ENCODE measurements at places on chromosomes 11 and 22.

- DNase-seq, result no peak
Measured at GRCh38 chr11:112537026-112537425, 276.4 kb upstream of the PLET1 start.

GRCh38 chr11:68722143-68722542 is 29.2 kb downstream of the TESMIN start:
- DNase-seq, result no peak

GRCh38 chr11:94641167-94641761 is 74.1 kb downstream of the PIWIL4 start:
- no peak for DNase-seq

- peak; percentile 51 for DNase-seq
Measured at GRCh38 chr11:130629039-130629438, 180.6 kb downstream of the ADAMTS15 start.

DNA sequence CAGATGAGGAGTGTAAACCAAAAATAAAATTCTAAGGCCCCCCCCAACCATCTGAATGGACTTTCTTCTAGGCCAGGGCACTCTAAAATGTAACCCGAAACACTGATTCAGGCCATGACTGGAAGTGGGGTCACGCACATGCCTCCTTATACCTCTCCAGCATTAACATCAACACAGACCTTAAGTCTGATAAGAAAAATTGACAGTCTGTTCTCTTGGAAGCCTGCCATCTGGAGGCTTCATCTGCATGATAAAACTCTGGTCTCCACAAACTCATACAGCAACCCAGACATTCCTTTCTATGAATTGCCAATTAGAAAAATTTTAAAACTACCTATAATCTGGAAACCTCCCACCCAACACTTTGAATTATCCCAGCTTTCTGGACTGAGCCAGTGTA is 3.9 kb upstream of the SERGEF start:
- DNase-seq, result no peak

GRCh38 chr11:61815790-61816735 is 740 bp downstream of the FADS1 start:
- DNase-seq, result peak; percentile 59

DNA sequence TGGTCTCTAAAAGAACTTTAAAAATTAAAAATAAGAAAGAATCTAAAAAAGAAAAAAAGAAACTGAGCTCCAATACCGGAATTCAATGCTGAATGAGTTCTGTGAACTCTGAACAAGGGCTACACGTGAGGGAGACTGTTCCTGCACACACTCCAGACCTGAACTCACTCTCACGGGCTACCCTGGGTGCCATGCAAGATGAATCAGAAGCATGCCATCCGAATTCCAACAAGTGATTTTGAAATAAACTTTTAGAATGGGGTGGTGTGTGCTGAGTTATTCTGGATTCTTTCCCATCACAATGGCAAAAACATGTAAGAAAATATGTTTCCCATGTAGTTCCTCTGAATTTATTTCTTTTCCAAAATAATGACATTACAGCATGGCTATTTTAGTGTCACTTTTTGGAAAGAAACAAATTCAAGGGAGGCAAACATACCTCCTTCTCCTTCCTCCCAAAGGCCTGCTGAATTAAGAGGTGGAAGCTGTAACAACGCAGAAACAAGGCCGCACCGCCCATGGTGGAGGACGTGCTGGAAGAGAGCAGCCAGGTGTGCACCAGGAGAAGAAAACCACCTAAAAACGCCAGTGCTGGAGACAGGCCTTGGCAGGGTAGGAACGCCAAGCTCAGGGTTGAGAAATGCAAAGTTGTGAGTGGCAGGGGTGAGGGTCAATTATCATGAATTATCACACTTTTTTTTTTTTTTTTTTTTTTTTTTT is 63.2 kb upstream of the ARFGAP3 start:
- DNase-seq, result peak; percentile 52

DNA sequence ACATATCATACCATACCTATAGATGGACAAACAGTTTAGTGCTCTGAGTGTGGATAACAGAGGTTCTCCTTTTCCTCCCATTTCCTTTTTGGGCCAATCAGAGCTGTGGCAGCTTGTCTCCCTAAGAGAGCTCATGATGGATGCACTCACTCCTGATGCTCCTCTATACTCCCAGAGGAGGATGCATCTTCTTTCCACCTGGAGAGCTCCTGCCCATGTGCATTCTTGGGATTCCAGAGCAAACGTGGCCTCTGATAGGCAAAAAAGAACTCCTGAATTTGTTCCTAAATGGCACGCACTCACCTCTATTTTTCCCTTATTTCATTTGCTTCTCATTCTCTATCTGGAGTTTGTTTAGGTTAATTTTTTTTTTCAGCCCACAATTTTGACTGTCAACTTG is 2.9 kb downstream of the MRGPRX3 start:
- DNase-seq, result no peak

- peak; percentile 90 for DNase-seq
Measured at GRCh38 chr11:126857860-126858808, 142.4 kb downstream of the KIRREL3 start.

DNA sequence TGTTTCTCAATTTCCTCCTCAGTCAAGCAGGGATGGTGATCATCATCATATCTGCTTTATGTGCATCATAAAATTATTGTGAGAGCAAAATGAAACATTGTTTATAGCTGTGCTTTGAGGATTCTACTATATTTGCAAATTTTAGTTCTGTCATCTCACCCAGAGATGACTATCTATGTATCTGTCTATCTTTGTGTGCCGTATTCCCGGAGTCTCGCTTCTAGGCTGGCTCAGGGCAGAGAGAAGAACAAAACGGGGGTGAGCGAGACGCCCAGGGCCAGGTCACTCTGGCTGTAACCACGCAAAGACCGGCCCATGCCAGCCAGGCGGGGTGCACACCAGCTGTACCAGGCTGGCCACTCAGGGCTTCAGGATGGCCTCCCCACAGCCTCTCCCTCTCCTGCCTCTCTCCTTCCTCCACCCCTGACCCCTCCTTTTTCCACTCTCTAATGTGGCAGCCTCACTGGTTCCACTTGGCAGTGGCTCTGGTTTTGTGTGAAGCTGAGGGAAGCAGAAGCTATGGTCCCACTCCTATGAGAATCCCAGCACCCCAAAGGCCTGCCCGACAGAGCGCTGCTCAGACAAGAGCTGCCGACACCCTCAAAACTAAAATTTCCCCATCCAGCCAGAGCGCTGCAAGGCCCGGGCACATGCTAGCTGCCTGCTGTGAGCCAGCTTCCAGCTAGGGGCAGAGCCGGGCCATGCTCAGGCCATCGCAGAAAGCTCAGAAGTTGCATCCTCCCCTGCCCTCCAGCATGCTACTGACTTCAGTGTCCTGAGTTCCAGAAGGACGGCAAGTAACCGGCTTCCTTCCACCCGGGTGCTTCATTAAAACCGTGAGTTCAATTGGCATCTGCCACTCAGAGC is 139.5 kb upstream of the TBCEL start:
- no peak for DNase-seq

GRCh38 chr11:90434858-90435257 is 212.0 kb upstream of the CHORDC1 start:
- no peak for DNase-seq

GRCh38 chr11:70416881-70417280 is 18.6 kb downstream of the CTTN start:
- no peak for DNase-seq

- no peak for DNase-seq
Measured at GRCh38 chr11:8242499-8243280, 21.0 kb downstream of the LMO1 start.

GRCh38 chr11:113840932-113841664 is 34.3 kb downstream of the USP28 start:
- DNase-seq, result no peak

- DNase-seq, result no peak
Measured at GRCh38 chr11:19327280-19327679, 86.5 kb upstream of the E2F8 start.

DNA sequence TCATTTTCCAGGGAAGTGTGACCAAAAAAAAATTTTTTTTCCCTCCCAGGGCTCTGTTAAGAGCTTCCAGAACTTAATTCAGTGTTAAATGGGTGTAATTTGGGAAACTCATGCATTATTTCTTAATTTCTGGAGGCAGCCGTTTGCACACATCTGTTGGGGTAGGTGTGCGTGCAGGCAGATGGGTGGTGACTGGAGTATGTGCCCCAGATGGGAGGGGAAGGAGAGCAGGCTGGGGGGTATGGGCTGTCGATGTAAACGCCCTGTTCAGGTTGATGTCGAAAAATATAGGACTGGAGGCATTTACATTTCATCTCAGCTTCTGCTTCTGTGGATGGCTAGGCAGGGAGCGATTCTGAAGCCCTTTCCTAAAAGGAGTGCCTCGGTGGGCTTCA is 13.7 kb upstream of the SHISAL1 start:
- DNase-seq, result no peak

DNA sequence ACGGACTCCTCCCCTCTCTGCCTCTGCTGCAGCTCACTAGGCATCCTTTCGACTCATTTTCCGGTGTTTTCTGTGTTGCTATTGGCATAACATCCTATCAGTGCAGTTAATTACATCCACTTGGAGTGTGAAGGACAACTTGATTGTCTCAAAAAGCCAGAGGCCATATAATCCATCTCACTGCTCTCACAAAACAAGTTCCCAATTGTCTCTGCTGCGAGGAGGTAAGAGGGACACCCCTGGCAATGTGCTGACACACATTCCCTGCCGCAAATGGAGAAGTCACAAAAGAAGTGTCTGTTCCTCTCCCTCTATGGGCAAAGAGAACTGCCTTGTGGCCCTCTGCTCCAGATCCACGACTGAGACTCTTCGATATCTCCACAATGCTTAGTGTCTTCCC is 618.4 kb downstream of the OPCML start:
- no peak for DNase-seq

GRCh38 chr11:13663631-13664071 is 4.8 kb upstream of the FAR1 start:
- DNase-seq, result peak; percentile 36

GRCh38 chr11:28838741-28839140 is 730.6 kb downstream of the METTL15 start:
- DNase-seq, result peak; percentile 65

- no peak for DNase-seq
Measured at GRCh38 chr11:203945-204586, 3.1 kb downstream of the BET1L start.

DNA sequence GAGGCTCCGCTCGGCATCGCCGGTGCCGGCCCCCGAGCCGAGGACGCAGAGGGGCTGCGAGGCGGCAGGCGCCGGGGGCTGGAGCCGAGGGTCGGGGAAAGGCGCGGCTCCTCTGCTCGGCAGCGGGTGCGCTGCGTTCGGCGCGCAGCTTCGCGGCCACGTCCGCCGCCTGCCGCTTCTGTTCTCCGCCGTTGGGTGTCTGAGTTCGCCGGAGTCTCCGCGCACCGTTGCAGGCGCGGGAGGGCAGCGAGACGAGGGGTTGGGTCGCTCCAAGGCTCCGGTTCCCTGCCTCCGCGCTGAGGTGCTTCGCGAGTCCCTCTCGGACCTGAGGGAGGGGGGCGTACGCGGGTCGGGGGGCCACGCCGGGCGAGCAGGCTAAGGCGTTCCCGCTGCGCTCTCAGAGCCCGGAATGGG is 347 bp downstream of the MN1 start:
- no peak for DNase-seq

DNA sequence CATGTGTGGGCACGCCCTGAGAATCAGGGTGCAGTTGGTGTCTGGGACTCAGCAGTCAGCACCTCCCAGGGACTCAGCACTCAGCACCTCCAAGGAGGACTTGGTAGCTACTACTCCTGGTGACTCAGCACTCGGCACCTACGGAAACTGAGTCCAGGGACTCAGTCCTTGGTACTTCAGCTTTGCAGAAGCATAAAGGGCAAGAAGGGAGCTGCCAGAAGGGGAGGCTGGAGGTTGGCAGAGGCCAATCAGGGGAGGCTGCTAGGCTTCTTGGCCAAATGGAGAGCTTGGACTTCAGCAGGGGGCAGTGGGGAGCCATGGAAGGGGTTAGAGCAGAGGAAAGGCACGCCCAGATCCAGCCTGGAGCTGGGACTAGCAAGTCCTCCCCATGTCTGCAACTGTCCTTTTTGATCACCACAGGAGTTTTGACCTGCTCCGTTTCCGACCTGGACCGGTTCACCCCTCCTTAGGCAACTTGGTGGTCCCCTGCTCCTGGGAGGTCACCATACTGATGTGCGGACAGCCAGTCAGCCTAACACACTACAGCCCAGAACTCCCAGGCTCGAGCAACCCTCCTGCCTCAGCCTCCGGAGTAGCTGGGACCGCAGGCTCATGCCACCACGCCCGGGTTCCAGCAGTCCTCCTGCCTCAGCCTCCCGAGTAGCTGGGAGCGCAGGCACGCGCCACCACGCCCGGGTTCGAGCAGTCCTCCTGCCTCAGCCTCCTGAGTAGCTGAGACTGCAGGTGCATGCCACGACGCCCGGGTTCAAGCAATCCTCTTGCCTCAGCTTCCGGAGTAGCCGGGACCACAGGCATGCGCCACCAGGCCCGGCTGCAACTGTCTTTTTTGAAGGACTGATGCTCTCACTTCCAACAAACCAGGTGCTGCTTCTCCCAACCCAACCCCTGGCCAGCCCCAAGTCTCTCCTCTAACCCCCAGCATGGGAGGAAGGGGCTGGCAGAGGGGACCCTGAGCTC is 1.5 kb downstream of the ANO9 start:
- DNase-seq, result no peak

GRCh38 chr11:109553284-109553683 is 131.3 kb downstream of the C11orf87 start:
- DNase-seq, result no peak

DNA sequence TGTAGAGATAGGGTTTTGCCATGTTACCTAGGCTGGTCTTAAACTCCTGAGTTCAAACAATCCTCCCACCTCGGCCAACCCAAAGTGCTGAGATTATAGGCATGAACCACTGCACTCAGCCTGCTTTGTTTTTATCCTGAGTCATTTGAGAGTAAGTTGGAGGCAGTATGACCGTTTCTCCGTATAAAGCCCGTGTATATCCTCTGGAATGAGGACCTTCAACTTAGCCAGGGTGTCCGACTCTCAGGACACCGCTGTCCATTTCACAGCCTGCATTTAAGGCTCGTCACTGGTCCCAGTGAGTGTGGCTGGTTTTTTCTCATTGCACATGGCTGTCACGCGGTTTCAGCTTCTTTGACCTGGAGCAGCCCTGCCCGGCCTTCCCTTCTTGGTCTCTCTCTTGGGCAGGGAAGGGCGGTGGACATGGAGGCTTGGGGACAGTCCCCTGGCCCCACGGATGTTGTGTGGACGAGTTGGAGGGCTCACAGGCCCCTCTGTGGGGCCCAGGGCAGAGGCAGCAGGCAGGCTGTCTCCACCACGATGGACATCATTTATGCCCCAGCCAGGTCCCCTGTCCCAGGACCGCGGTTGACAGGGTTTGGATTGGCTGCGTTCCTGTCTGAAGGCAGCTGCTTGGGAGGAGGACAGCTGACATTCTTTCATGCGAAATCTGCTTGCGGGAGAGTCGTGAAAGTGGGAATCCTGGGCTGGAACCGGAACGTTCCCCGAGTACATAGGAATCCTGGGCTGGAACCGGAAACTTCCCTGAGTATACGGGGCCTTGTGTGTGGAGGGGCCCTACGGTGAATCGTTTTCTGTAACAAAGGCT is 93.3 kb downstream of the KCNQ1 start:
- no peak for DNase-seq
